ENCODE measurements at places on chromosomes 5 and 9.

GRCh38 chr5:56481428-56482357 lies 248.6 kb upstream of the ANKRD55 start:
- DNase-seq: no peak

GRCh38 chr9:27491154-27491553 lies 32.9 kb upstream of the IFNK start:
- DNase-seq: no peak

GRCh38 chr9:136137321-136138265 lies 18.9 kb upstream of the TMEM250 start:
- DNase-seq: no peak

GRCh38 chr5:176427971-176428370 lies 11.6 kb upstream of the CLTB start:
- no peak for DNase-seq

GRCh38 chr5:10479154-10479721 lies 37.6 kb downstream of the ROPN1L start:
- no peak for DNase-seq

- DNase-seq: no peak
Observed at GRCh38 chr9:109602987-109603386, 104.9 kb upstream of the PTPN3 start.

DNA sequence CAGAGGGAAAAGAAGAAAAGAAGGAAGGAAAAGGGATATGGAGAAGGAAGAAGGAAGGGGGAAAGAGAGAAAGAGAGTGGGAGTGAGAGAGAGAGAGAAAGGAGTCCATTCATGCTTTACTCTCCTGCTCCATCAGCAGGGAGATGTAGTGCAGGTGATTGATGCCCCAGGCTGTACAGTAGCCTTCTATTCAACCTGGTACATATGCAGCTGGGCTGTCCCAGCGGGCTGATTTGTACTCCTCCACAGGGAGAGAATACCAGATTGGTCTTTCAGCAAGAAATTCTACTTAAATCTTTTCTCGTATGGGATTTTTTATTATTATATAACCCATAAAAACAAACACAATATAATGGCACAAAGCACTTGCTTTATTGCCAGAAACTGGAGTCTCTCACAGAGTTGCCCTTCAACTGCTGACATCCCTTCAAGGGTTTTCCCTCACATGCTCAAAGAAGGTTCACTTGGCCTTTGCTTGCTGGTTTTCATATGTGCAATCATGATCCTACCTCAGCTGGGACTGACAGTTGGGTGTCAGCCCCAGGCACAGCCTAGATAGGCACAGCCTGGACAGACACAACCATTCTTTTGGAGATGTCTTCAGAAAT lies 380.1 kb upstream of the RIOK2 start:
- DNase-seq: no peak

DNA sequence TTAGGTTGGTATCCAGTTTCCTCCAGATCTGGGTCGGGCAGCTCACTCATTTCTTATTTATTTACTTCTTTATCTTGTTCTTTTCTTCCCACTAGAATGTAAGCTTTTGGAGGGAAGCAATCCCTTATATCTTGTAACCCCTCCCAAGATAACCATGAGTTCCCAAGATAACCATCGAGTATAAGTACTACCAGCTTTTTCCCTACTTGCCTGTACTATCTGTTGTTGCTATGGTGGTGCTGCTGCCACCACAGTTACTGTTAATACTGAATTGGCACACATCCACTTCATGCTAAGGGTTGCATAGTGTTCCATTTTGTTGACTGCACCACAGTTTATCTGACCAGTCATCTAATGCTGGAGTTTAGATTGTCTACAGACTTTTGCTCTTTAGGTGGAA lies 19.9 kb downstream of the NUP214 start:
- DNase-seq: no peak

GRCh38 chr5:41009232-41009631 lies 61.9 kb downstream of the MROH2B start:
- DNase-seq: no peak

GRCh38 chr9:70390933-70391341 lies 23.5 kb downstream of the KLF9 start:
- DNase-seq: no peak

GRCh38 chr9:124477648-124478285 lies 27.5 kb downstream of the ADGRD2 start:
- no peak for DNase-seq

DNA sequence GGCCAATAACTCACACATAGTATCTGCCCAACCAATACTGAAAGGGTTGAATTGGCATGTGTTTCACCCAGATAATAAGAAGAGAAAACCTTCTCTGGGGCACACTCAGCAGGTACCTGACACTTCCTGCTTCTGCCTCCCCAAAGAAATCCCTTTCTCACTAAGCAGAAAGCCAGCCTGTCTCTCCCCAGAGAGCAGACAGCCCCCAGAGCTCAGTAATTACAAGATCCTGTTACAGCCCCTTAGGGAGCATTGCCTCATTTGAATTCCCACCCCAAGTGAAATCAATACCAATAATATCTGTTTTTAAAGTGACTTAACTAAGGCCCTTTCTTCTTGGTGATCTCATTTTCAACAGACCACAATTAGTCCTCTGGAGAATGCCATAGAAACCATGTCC lies 38.5 kb upstream of the FOXI1 start:
- DNase-seq: no peak

- DNase-seq: no peak
Observed at GRCh38 chr9:70136632-70137031, 93.0 kb downstream of the MAMDC2 start.

DNA sequence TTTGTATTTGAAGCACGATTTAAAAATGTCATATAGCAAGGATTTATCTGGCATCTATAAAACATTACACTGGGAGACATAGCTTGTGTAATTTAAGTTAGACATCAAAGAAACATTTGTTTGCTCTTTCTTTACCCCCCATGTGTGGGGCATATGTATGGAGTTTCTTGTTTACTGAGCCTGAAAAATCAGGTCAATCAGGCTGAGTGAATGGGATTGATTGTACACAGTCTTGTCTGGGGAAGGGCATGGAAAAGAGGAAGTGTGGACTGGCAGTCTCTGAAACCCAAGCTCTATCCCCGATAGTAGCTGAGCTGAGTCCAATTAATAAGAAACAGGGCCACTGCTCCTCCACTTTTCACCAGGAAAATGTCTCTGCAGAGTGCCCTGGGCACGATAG lies 49.4 kb downstream of the SLC46A2 start:
- DNase-seq: no peak

All from activated CD8-positive, alpha-beta memory T cell treated with anti-CD3 and anti-CD28 coated beads for 1 hour (primary cell).